ENCODE measurements at places on chromosomes 3 and 15.

DNA sequence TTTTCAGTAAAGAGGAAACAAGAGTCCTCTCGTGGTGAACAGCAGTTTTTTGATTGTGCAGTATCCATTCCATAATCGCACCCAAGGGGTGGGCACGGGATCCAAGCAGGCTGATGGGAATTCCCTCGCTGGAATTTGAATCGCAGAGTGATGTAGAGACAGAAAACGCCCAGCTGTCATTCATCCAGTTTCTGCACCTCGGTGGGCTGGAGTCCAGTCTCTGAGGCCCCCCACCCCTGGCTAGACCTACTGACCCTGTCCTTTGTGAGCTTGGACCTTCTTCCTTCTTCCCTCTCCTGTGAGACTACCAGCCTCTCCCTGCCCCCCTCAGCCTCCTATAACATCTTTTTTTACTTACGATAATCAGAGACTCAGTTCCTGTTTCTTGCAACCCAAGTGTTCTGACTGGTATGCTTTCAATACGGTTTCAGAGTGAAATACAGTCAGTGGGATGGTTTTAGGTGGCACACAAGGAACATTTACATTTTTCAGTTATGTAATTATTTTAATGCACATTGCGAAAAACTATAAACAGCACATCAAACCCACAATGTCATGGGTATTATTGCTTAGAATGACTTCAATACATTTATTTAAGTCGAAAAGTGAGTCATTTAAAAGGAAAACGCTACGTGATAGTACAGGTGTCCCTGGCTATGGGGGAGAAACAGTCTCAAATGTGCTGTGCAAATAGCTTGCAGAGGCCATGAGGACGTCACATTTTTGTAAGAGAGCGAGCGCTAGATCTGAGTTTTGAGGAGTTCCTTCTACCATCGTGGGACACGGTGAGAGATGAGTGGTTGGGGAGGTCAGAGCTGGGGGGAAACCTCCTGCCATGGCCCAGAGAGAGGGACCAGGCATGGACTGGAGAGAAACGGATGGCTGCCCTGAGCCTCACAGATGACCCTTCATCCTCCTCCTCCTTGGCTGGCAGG lies 37.5 kb upstream of the CHST2 start:
- DNase-seq, result no peak

- no peak for DNase-seq
These were observed 61.6 kb downstream of the LRTM1 start for GRCh38 chr3:54866251-54866650.

DNA sequence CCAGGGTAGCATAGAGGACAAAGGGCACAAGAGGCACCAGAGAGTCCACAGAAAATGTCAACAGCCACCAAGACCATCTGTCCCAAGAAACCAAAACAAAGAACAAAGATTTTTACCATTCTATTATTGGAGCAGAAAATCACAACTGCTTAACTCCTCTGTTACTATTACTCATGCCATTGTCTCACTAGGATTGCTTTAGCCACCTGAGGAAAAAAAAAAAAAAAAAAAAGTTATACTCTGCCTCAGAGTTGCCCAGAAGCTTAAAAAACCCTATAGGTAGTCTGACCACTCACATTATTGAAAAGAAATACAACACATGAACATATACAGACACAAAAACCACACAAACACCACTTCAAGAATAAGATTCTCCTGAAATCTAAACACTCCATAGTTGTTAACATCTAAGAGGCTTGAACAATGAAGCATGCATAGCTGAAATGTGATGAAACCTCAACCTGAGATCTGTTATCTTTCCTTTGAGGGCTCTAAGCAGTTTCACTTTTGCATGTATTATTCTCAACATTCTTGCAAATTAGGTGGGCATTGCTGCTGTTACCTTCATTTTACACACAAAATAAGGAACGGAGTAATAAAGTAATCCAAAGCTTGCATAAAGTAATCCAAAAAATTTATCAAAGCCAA lies 85.4 kb downstream of the IGSF11 start:
- no peak for DNase-seq

GRCh38 chr15:58731756-58732535 lies 17.6 kb downstream of the ADAM10 start:
- DNase-seq, result no peak

DNA sequence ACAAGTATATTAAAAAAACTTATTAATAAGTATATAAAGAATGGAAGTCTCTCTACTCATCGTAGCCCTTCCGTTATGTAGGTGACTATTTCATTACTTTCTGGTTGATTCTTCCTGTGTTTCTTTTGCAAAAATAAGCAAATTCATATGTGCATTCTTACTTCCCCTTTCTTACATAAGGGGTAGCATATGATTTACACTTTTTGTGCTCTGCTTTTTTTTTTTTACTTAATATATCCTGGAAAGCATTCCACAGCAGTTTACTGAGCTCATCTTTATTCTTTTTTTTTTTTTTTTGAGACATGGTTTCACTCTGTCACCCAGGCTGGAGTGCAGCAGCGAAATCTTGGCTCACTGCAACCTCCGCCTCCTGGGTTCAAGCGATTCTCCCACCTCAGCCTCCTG lies 12.9 kb downstream of the SCAMP5 start:
- no peak for DNase-seq

- DNase-seq, result no peak
These were observed 40.9 kb downstream of the UACA start for GRCh38 chr15:70722266-70723121.

GRCh38 chr3:98796334-98796733 lies 33.2 kb downstream of the ST3GAL6 start:
- DNase-seq, result no peak

GRCh38 chr15:31308185-31308639 lies 18.4 kb upstream of the KLF13 start:
- no peak for DNase-seq

GRCh38 chr3:151916781-151917180 lies 43.3 kb downstream of the SUCNR1 start:
- no peak for DNase-seq

GRCh38 chr3:66053550-66054094 lies 14.9 kb upstream of the MAGI1 start:
- DNase-seq, result no peak
